ENCODE measurements at places on chromosomes 16 and 17.

GRCh38 chr17:68860941-68861340 is 94.3 kb downstream of the ABCA8 start:
- DNase-seq: no peak

- no peak for DNase-seq
These were observed 4.4 kb downstream of the FMNL1 start for GRCh38 chr17:45225964-45226530.

GRCh38 chr16:81971853-81972252 is 39.4 kb downstream of the SDR42E1 start:
- no peak for DNase-seq

DNA sequence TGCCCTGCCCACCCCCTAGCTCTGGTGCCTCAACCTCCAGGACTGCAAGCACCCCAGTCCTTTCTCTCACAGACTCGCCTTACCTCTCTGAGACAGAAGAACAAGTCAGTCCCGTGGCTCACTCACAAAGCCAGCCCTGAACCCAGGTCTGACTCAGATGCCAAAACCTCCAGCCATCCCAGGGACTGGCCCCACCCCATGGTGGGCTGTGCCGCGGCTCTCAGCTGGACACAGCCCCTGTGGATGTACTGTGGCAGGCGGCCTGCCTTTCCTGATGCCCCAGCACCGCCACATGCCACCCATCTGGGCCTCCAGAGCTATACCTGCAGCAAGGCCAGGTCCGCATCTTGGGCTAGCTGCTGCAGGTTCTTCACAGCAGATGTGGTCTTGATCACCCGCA is 19.8 kb downstream of the MPG start:
- DNase-seq: no peak

- no peak for DNase-seq
These were observed 167.9 kb upstream of the GSE1 start for GRCh38 chr16:85445064-85445778.

- no peak for DNase-seq
These were observed 4.1 kb downstream of the CISD3 start for GRCh38 chr17:38733982-38734973.

- no peak for DNase-seq
These were observed 183.3 kb downstream of the PARN start for GRCh38 chr16:14446796-14447195.

DNA sequence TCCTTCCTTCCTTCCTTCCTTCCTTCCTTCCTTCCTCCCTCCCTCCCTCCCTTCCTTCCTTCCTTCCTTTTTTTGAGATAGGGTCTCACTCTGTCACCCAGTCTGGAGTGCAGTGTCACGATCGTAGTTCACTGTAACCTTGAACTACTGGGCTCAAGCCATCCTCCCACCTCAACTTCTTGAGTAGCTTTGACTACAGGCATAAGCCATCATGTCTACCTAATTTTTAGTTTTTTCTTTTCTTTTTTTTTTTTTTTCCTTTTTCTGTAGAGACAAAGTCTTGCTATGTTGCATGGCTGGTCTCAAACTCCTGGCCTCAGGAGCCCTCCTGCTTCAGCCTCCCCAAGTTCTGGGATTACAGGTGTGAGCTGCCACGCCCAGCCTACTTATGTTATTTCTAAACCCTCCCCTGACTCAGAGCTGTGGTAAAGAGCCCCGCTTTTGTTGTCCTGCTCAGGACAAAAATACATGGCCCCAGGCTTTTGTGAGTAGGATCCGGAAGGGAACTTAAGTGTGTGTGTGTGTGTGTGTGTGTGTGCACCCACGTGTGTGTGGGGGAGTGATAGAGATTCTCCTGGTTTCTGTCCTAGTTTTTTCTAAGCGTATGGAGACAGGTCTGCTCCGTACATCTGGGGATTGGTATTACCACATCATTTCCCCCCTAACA is 67.1 kb downstream of the PRKCB start:
- no peak for DNase-seq

- no peak for DNase-seq
These were observed 51.0 kb upstream of the GPRC5B start for GRCh38 chr16:19935694-19936093.

GRCh38 chr17:34673995-34674890 is 94.9 kb downstream of the TMEM132E start:
- no peak for DNase-seq

DNA sequence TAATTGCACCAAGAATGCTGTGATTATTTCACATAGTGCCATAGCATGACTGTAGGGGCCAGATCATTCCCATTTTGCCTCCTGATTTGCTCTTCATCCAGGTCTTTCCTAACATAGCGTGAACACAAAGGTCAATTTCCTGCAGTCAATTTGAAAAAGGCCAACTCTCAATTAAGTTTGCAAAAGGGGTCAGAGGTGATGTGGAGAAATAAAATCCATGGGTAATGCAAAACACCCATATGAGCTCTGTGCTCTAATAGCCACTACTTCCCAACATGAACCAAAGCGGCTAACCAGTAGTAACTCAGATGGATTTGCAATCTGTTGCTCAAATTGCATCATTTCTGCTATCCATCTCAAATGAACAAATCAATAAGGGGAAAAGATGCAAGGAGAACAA is 275.5 kb upstream of the SOX9 start:
- DNase-seq: no peak

DNA sequence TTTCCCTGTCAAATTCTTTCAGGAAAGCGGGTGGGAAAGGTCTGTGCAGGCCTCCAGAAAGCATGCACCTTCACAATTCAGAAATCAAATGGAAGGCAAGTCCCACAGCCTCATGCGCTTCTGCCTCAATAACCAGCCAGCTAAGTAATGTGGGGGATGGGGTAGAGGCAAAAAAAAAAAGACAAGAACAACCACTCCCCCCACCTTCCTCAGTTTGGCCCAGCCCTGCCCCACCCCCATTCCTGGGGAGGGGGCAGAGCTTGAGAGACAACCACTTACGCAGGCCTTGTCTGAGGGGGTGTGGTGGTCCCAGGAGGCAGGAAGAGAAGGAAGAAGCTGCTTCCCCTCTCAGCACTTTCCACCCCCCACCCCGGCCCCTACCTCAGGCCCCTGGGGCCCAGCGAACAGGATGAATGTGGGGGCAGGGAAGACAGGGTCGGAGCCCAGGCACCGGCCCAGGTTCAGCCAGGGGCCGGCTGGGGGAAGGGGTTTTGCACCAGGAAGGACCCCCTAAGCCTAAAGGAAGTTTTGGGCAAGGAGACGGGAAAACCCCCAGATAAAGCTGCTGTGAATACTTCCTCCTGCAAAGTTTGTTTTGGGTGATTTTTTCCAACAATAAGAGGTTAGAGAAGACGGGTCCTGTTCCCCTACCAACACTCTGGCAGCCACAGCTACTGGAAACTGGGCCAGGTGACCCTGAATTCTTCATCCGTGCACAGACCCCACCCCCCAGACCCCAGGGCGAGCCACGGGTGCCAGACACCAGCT is 1.2 kb downstream of the JUP start:
- no peak for DNase-seq

GRCh38 chr16:3954411-3954921 is 74.0 kb upstream of the CREBBP start:
- DNase-seq: no peak

- DNase-seq: no peak
These were observed 376.3 kb downstream of the CNTNAP4 start for GRCh38 chr16:76653390-76654026.

DNA sequence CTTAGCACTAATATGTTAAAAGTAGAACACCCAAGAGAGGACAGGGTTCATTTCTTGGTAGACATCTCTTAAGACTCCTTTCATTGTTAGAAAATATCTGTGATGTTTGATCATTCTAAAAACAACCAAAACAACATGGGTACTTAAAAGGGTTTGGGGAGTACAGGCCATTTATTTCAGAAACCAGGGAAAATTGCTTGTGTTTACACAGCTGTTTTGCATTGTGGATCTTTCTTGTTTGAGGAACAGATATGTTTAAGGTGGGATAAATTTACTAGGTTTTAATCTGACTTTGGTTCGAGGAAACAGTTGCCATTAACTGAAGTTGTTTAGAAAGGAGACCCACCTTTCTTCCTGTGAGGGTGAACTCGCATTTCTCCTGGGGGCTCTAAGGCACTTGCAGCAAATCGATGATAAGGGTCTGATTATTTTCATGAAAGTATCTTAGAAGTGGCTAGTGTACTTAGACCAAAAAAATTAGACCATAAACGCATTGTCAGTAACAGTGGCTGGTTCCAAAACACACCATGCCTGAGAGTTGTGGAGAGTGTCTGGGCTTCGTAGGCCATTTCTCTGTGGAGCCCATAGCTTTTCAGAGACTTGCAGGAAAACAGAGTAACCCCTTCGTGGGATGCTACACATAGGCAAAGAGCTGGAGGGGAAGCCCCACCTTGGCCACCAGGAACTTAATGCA is 17.6 kb downstream of the CLUAP1 start:
- no peak for DNase-seq

DNA sequence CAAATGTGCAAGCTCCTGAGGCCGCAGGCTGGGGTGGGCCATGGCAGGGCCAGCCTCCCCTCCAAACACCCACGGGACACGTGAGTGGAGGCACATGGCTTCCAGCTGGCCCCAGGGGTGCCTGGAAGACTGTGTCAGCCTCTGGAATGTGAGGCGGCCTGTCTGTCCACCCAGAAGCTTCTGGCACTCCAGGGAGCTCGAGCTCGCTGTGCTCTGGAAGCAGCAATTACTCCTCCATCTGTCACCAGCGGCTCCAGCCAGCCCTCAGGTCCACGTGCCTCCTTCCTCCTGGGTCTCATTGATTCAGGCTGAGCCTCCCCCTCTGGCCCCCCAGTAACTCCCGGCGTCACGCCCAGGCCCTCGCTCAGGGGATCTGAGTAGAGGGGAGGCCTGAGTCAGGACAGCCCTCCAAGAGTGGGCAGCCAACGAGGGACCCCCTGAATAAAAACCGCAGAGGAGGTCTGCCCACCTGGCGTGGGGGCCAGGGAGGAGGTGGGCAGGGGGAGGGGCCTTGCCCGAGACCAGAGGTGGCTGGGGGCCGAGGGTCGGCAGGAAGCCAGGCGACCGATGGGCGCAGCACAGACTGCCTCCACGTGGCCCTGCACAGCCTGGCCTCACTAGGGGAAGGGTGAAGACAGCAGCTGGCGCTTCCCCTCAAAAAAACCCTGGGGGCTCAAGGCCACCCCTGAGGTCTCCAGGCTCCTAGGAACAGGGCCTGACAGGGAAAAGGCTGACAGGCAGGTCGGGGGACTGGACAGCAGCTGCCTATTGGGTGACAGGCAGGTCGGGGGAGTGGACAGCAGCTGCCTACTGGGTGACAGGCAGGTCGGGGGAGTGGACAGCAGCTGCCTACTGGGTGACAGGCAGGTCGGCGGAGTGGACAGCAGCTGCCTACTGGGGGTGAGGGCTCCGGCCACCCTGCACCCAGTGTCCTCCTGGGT is 11.9 kb downstream of the PIEZO1 start:
- peak; percentile 96 for DNase-seq

DNA sequence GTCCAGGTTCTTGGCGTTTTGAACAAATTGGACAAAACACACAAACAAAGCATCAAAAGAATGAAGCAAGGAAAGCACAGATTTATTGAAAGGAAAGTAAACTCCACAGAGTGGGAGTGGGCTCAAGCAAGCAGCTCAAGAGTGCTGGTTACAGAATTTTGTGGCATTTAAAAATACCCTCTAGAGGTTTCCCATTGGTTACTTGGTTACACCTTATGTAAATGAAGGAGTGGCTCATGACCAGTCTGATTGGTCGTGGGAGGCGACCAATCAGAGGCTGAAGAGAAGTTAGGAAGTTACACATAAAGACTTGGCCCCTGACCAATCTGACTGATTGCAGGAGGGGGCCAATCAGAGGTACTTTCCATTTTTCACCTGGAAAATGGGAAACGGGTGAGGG is 1373.8 kb upstream of the GOT2 start:
- no peak for DNase-seq

DNA sequence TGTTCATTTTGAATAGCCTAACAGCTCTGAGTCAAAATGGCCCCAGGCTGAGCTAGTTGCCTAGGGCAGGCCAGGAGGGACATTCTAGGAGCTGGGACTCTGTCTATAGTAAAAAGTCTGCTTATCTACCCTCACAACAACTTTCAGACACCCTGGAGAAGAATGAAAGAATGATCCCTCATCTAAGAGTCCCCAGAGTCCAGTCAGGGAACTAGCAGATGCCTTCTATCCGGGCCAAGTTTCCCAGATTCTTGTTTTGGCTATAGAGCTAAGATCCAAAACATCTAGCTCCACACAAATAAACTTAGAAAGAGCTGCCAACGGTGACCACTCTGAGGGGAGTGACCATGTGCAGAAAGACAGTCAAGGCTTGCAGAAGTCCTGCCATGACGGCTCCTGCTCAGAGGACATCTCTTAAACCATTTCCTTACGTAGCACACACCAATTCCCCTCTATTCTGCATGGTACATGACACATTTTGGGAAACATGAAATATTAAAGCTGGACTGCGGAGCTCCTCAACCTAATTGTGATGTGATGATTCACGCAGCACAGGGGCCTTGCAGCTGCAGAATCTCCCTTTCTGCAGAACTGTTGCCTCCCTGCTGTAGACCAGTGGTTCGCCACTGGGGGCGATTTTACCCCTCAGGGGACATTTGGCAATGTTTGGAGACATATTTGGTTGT is 24.2 kb downstream of the FAM20A start:
- peak; percentile 85 for DNase-seq

GRCh38 chr17:19398301-19399181 is 11.6 kb upstream of the MFAP4 start:
- no peak for DNase-seq

- DNase-seq: no peak
These were observed 30.3 kb upstream of the SRCIN1 start for GRCh38 chr17:38636054-38636453.

DNA sequence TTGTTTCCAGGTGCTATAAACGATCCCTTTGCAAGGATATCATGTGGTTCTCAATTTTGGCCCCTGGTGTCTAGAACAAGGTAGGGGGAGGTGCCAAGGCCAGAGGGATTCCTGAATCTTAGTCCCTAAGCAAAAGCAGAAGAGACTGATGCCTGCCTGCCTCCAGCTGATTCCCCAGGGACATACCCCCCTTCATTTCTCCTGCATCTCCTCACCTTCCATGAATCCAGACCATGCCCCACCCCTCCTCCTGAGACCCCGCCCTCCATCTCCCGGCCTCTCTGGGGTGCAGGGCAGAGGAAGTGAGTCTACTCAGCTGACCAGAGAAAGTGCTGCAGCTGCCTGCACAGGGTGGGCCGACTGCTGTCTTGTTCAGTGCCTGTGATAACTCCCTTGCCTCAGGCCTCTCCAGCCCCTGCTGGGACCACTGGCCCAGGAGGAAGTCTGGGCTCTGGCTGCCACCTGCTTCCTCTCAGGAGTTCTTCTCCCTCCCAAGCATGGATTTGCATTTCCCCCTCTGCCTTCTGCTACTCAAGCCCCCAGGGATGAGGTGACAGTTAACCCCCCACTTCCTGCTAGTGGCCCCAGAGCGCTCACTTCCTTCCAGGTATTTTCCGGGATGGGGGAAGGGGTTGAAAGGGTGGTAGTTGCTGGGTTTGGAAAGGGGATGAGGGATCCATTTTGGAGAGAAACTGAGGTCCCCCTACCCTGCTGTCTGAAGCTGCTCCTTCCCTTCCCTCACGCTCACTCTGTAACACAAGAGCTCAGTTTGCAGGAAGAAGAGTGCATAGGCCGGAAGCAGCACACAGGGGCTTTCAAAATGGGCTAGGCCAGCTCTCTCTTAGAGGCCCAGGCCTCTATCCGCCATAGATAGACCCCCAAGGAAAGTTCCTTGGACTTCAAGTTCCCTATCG is 10.5 kb upstream of the TSPOAP1 start:
- DNase-seq: peak; percentile 79

- no peak for DNase-seq
These were observed 84.7 kb downstream of the YPEL2 start for GRCh38 chr17:59416184-59416583.

GRCh38 chr16:73234496-73234895 is 186.6 kb upstream of the ZFHX3 start:
- no peak for DNase-seq
